ENCODE measurements at places on chromosomes 7 and 10.

DNA sequence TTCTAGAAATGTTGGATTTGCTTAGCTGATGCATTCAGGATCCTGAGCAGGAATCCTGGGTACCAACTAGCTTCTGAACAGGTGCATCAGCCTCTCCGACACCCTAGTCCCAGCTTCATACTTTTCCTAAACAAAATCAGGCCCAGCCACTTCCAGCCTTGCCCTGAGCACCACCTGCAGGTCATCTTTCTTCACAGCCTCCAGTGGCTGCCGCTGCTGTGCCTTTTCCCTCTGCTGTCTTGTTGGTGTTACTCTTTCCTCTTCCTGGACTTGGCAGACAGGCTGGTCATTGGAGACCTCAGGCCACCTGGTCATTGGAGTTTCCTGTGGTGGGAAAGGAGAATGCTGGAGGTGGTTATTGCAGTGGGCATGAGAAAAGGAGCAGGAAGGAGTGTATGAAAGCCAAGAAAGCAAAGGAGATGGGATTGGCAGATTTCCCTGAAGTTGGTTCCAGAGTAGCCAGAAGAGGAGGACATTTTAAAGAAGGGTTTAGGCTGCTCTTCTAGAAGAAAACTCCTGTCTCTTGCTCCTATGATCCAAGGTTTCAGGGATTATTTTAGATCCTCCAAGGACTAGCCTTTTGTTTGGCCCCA, 48.2 kb upstream of the NFKB2 start:
- peak; percentile 6 for DNase-seq

DNA sequence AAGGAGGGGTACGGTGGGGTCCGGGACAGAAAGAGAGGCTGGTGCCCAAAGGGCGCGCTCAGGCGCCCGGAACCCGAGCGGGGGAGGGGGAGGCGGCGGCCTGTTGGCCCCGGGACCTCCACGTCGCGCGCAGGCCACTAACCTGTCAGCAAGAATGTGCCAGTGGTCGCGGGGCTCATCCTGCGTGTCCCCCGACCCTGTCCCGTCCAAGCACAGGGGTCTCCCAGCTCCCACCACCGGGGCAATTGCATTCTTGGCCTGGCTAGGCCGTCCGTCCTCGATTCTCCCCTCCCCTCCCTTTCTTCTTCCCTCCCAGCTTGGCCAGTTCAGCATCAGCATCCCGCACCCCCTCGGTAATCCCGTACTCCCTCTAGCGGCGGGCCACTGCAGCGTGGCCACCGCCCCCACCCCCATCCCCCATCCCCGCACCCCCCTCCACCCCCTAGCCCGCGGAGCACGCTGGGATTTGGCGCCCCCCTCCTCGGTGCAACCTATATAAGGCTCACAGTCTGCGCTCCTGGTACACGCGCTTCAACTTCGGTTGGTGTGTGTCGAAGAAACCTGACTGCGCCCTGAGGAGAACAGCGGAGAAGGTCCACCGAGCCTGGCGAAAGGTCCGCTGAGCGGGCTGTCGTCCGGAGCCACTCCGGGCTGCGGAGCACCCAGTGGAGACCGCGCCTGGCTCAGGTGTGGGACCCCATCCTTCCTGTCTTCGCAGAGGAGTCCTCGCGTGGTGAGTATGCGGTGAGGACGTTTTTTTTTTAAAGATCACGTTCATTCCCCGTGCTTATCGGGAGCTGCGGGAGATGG, at the start of gene SGCE:
Gene SGCE (minus strand): TSS at position 286 of the 810 bp plus-strand sequence. CDS start 35 bp downstream, at position 251.
- peak; percentile 51 for DNase-seq

- DNase-seq, result no peak
Observed at GRCh38 chr10:33552290-33552689, 217.8 kb upstream of the NRP1 start.

GRCh38 chr10:100173035-100173434, 12.8 kb downstream of the ERLIN1 start:
- no peak for DNase-seq

DNA sequence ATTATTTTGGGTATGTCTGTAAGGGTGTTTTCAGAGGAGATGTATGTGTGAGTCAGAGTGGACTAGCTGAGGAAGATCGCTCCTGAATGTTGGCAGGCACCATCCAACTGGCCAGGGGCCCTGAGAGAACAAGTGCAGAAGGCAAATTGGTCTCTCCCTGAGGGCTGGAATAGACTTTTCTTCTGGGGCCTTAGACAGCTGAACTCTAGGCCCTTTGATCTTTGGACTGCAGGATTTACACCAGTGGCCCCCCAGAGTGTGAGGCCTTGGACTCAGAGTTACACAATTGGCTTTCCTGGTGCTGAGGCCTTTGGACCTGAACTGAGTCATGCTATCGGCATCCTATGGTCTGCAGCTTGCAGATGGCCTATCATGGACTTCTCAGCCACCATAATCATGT, 217.2 kb downstream of the REEP3 start:
- no peak for DNase-seq

DNA sequence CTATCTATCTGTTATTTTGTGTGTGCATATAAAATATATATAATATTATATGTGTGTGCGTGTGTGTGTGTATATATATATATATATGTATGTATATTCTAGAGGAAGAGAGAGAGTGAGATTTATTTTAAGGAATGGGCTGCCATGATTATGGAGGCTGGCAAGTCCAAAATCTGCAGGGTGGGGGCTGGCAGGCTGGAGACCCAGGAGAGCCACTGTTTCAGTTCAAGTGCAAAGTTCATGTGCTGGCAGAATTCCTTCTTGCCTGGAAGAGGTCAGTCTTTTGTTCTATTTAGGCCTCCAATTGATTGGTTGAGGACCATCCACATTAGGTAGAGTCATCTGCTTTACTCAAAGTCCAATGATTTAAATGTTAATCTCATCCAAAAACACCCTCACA, 42.3 kb upstream of the GARS1 start:
- no peak for DNase-seq

- no peak for DNase-seq
Observed at GRCh38 chr10:85641479-85642009, 725.1 kb downstream of the GRID1 start.

DNA sequence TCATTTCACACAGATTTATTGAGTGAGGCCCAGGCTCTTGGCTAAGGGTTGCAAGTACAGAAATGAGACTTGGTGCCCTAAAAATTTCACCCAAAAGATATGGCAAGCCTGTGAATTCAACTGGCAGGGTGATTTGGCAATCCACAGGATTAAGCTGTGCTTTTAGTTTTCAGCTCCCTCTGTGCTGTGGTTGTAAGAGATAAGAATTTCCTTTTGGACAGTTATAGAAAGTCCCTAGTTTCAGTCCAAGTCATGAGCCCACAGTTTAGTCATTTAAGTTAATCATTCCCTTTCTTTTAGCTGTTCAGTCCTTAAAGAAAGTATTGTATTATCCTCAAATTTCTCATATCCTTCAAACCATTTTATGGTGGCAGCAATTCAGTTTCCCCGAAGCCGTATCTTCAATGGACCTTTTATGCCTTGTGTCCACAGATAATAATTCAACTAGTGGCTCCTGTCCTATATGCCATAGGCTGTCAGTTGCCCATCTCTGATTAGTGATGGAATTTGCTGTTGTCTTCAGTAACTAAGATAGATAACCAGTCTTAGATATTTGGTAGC, 73.4 kb upstream of the NAMPT start:
- peak; percentile 34 for DNase-seq

GRCh38 chr7:33185786-33186185, 56.4 kb downstream of the BBS9 start:
- peak; percentile 40 for DNase-seq

- peak; percentile 1 for DNase-seq
Observed at GRCh38 chr7:81482600-81483186, 287.2 kb downstream of the HGF start.

GRCh38 chr7:12137283-12137682, 73.8 kb upstream of the TMEM106B start:
- DNase-seq, result no peak

- DNase-seq, result no peak
Observed at GRCh38 chr10:130742941-130743675, 568.4 kb downstream of the TCERG1L start.

DNA sequence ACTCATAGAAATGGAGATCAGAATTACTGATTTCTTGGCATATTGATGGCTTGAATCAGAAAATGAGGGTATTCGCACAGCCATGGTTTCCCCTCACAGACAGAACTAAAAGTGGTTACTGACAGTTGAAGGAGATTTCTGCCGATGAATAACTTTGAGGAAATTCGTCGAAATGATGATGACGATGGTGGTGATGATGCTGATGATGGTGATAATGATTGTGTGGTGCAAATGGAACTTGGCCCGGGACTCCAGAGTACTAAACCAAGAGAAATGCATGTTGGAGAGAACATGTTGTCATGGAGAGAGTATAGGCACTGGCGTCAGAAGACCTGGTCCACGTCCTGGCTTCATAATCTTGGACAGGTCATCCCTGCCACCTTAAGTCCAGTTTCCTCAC, 163.2 kb downstream of the EVX1 start:
- DNase-seq, result no peak

DNA sequence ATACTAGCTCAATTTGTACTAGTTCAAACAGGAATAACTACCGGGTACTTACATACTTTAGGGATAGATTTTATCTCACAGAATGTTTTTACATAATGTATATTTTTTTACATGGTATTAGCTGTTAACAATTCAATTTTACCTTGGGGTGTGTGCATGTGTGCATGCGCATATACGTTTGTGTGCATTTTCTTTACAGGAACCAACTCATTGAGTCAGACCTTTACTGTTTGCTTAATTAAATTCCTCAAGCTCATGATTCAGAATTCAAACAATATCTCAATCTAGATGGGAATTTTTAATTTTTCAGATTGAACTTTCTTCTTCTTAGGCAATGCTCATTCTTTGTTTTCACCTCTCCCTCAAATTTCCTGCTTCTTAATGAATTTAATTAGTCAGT, 24.7 kb upstream of the WASL start:
- DNase-seq, result no peak

DNA sequence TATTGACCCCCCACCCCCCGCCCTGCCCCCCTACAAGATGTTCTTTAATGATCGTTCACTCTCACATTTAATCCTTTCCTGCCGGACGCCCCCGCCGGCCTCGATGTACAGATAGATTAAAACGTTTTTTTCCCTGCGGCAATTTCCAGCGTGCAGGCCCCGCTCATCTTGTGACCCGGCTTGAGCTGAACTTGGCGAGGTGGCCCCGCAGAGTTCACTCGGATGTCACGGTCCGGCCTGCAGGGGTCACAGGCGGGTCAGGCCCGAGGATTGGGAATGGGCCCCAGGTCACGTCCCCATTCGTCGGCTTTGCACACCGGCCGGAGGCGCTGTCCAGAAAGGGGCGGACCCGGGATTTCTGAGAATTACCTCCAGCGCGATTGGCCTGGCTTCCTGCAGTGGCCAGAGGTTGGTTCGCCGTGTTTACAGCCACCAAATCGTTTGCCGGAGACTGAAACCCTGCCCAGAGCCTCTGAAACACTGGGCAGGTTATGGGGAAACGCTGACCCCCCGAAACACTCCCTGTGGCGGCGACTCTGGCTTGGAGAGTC, 1.9 kb upstream of the CYP26A1 start:
- DNase-seq, result no peak

DNA sequence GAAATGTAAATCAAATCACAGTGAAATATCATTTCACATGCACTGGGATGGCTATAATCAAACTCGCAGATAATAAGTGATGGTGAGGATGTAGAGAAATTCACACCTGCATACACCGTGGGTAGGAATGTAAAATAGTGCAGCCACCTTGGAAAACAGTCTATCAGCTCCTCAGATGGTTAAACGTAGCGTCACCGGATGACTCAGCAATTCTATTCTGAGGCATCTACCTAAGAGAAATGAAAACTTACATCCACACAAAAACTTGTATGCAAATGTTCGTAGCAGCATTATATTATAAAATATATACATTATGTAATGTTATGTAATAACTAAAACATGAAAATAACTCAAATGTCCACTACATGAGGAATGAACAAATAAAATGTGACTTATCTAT, 38.9 kb downstream of the SH3PXD2A start:
- no peak for DNase-seq

DNA sequence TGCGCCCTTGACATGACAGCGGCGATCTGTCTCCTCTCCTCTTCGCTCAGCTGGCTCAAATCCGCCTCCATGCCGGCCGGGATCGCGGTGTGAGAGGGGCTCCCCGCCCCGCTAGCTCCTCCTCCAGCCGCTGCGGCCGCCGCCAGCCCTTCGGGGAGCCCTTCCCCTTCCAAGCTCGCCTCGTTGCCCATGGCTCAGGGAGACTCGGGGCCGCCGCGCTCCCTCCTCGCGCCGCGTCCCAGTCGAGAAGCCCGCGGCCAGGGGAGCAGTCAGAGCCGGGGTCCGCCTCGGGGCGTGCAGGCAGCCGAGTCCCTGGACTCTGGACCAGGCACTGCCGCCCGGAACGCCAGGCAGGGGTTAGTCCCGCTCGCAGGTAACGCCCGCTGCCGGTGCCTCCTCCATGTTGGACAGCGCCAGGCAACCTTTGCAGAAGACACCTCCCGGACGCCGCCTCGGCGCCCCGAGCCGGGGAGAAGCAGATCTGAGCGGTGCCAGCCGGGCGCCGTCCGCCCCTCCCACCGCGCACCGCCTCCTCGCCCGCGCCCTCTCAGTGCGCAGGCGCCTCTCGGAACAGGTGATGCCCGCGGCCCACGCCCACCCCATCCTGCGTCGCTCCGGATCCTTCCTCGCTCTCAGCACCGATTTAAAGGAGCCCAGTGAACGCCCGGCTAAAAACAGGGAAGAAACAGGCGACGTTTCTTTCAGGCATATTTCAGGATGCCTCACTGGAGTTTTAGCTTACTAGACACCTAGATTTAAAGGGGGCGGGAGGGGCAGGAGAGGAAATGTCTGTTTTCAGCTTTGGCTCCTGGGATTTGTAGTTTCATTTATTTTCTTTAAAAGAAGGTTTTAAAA, at the start of gene PCLO:
Gene PCLO (minus strand): TSS at position 483 of the 855 bp plus-strand sequence. CDS start 292 bp downstream, at position 191.
- peak; percentile 49 for DNase-seq

DNA sequence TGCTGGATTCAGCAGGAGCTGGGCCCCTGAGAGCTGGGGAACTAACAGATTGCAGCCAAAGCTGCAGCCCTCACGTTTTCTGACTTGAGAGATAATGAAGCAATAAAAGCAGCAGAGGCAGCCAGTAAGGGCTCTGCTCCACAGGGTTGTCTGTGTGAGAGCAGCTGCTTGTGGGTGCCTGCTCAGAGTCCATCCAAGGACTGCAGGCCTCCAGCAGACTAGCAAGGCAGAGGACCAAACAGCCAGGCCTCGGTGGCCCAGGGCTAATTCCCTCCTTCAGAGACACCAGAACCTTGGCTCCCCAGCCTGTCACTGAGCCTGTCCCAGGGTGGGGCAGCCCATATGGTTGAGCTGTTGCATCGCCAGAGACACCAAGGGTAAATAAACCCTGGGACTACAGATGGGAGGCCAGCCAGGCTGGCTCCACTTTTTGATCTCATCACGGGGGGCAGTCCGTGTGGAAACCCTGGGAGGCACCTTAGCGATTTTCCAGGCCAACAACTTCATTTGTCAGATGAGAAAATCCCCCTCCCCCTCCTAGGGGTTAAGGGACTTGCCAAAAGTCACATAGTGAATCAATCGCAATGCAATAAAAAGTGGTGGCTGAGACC, 229.2 kb downstream of the WDR11 start:
- no peak for DNase-seq
